ENCODE measurements at places on chromosomes 16 and 17. TPM values are rescaled to one million over a fixed set of nuclear protein-coding genes. Genes with fewer than 3 reads are reported as not detected.

NUPR1 gene
- total RNA-seq = 56.1 TPM

MYH3 gene
- total RNA-seq = 0.45 TPM

IRF8 gene
- total RNA-seq = not detected

GRB7 gene
- 1.7 TPM for total RNA-seq

KDM6B gene
- total RNA-seq = 32.1 TPM

GPR142 gene
- total RNA-seq = not detected

ATAD5 gene
- total RNA-seq = 10.4 TPM

- DNase-seq = no peak
These were observed 18.9 kb downstream of the ARSG start for GRCh38 chr17:68310152-68310551.

DNA sequence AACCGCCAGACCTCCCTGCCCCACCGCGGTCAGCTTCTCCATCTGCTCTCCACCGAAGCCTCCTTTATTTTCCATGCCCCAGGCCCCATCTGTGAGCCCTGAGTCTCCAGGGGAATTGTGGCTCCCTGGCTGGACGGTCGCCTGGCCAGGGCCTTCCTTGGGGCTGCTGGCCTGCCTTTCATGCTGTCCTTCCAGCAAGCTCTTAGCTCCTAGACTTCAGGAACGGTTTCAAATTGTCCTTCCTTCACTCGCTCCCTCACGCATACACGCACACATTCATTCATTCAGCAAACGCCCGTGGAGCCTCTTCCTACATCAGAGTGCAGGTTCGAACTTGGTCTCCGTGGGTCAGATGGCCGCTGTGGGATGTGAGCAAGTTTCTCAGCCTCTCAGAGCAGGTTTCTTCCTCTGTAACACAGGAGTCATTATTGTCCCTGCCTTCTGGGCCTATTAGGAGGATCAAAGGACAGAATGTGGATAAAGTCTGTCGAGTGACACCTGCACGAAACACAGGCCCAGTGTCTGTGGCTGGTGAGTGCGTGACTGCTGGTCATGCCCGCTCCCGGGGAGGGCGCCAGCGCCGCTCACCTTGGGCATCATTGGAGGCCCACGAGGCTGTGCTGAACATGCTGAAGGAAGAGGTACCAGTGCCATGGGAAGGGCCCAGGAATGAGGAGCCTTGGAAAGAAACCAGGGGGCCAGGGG, 18.7 kb upstream of the GSE1 start:
- no peak for DNase-seq

GRCh38 chr16:18799500-18799899, 1.8 kb downstream of the ARL6IP1 start:
- no peak for DNase-seq

DNA sequence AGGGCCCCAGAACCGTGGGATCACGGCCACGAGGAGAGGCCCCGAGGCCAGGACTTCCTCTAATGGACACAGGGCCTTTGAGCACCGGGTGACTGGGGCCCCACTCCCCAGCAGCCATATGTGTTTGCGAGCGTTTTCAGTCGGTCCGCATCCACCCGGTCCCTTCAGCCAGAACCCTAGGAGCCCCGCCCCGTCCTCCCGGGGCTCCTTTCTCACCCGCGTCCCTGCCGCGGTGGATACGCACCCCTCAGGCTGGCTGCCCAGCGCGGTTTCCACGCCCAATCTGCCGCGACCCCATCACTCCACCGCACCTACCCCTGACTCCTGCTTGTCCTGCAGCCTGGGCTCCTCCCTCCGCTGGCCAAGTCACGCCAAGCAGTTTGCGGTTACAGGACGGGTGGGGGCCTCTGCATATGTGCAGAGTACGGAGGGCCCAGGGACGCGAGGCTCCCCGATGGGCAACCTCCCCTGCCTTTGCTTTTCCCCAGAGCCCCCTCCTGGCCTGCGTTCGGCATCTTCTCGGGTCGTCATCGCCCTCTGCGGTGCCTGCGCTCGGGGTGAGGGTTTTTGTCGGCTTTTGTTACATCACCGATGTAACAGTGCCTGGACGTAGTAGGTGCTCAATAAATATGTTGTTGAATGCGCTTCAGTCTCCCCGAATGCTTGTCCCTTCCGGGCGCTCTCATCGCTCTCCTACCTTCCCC, 1.0 kb upstream of the TTYH2 start:
- DNase-seq = peak; percentile 24

DNA sequence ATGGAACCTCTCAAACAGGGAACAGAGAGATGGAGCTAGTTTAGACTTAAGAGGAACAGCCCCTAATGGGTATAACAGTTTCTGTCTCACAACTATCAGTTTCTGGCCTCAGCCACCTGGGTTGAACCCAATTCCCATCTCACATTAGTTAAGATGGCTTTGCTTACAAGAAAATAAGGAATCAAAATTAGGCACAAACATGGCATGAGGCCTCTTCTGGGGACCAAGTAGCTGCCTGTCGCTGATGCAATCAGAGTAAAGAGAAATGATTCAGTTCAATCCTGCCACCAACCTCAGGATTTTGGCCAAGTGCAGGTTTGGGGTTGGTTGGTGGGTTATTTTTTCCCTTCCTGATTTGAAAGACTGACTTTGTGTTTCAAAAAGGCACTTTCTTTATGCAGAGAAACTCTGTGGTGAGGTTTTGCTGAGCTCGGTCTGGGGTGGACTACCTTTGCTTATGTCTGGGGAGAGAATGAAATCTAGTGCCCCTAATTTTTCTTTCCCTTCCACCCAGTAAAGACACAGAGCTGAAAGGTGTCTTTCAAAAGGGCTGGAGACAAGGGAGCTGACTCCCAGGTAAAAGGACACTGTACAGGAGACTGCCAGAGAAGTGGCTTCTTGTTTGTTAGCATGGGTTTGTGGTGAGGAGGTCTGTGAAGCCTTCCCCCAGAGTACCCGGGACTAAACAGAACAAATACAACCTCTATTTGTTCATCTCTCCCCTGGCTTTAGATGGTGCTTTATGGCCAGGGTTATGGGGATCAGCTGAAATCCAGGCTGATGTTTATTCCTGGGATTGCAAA, 44.8 kb upstream of the NFAT5 start:
- peak; percentile 46 for DNase-seq

DNA sequence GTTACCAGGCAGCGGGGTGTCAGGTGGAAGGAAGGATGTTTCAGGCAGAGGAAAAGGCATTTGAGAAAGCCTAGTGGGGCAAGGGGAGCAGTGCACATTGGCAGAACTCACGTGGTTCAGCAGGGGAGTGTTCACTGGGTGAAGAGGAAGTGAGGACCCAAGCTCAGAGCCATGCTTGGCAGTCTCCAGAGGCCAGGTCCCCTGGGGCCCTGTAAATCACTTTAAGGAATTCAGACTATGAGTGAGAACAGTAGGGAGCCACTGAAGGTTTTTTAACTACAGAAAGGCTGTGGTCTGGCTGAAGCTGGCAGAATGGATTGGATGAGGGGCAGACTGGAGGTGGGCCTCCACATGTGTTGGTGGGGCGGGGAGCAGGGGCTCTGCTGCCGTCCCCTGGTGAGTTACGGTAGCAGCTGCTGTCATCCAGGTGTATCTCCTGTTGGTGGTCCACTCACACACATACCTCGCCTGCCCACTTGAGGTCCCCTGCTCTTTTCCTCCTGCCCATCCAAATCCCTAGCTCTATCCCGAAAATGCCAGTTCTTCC, 5.1 kb downstream of the CLEC16A start:
- DNase-seq = peak; percentile 27

DNA sequence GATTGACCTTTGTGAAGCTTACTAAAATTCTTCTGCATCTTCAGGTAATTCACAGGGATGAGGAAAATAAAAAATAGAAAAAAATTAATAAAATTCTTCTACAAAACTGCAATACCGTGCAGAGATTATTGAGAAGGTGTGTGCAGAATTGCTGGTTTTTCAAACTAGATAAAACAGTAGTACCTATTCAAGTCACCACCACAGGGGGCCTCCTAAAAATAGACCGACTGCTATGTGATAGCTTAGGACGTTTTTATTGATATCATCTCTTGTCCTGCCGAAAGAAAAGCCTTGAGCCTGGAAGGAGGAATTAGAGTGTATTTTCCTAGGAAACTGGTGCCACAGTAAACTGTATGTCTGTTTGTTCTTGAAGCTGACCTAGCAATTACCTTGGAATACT, 325.9 kb downstream of the ZFHX3 start:
- no peak for DNase-seq

GRCh38 chr16:64469906-64470702, 651.8 kb downstream of the CDH11 start:
- DNase-seq = peak; percentile 47

GRCh38 chr16:31149894-31150890, at the start of gene PRSS36:
TSS of gene PRSS36 (minus strand) at chr16:31150066. CDS start at chr16:31150035, 31 bp downstream.
- no peak for DNase-seq

DNA sequence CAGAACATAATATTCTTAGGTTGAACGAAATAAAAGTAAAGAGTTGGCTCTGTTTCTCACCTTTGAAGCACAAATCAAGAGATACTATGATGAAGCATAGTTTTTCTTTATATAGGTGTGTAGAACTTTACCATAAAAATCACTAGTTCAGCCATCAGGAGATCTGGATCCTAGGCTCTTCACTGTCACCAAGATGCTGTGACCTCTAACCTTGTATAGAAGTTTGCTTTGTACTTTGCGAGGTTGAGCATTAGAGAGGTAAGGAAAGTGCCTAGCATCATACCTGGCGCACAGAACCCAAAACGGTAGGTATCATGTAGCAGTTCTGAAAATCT, 553 bp upstream of the CDC6 start:
- no peak for DNase-seq

DNA sequence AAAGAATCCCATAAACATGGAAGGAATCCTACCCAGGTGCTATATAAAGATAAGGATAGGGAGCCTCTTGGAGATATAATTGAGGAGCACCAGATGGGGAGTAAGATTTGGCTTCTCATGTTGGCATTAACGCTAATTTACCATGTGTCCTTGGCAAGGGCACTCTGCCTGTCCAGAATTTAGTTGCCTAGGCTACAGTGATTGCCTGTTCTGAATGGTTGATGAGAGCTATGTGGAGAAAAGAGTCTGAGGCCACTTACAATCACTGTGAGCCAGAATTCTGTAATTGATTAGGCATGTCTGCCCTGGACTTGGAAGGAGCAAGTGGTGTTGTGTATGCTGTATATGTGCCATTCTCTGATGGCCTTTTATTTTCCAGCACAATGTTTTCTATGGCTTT, 1101.2 kb upstream of the RBFOX1 start:
- DNase-seq = no peak

GRCh38 chr17:7001318-7001961, 5.6 kb downstream of the ALOX12 start:
- DNase-seq = peak; percentile 41

GRCh38 chr16:66147291-66147690, 219.2 kb upstream of the CDH5 start:
- DNase-seq = no peak

DNA sequence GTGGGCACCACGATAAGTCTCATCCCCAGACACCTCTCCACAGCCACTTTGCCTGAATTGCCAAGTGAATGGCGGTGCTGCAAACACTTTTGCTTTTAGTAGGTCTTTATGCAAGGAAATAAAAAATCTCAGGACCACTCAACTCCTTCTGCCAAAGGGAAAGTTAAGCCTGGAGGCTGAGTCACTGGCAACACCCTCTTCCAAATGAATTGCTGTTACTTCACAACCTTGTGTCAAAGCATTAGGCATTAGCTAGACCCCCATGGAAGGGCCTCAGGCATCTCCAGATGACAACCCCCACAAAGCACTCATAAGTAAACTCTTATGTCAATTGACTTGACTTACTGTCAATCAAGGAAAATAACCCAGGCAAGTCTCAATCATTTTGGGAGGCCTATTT, 43.0 kb downstream of the RNF112 start:
- DNase-seq = peak; percentile 23

GRCh38 chr16:82011199-82011641, at the start of gene SDR42E1:
TSS of gene SDR42E1 (minus strand) at chr16:82011470. CDS start at chr16:82000858, 10,612 bp downstream.
- DNase-seq = no peak

DNA sequence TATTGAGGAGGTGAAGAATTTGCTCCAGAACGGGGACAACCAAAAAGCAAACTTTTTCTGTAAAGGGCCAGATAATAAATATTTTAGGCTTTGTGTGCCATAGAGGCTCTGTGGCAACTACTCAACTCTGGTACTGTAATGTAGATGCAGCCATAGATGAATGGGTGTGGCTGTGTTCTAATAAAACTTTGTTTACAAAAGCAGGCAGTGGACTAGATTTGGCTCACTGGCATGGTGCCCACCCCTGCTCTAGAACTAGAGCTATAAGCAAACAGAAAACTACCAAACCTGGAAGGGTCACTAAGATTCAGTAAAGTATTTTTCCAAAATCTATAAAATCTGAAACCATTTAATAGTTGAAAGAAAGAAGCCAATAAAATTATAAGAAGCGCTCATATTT, 24.6 kb upstream of the SMURF2 start:
- DNase-seq = no peak

GRCh38 chr17:31092475-31093064, 2.2 kb upstream of the NF1 start:
- no peak for DNase-seq

DNA sequence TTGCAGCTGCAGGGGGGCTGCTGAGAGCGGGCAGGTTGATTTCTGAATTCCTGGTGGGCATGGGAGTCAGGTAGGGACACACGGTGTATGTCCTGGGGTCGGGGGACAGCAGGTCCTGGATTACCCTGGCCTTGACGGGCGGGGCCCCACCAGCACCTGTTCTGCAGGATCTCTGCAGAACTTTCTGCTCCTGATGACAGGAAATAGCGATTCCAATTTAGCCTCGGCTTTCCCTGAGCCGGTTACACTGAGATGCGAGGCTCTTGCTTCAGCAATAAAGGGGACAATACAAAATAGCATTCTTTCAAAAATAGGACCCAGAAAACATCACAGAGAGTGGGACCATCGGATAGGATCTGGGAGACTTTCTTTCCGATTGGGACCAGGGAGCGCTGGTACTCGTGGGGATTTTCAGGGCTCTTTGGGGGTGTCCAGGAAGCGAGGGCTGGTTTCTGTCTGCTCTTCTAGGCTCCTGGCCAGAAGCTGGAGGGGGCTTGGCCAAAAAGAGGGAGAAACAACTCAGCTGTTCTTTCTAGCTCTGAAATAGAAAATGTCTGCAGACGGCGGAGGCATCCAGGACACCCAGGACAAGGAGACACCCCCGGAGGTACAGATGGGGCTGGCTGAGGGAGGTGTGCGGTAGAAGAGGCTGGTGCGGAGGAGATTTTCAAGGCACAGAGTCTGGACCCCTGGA, 642 bp downstream of the ZNF205 start:
- peak; percentile 52 for DNase-seq
